ENCODE measurements at places on chromosomes 5 and 9.

DNA sequence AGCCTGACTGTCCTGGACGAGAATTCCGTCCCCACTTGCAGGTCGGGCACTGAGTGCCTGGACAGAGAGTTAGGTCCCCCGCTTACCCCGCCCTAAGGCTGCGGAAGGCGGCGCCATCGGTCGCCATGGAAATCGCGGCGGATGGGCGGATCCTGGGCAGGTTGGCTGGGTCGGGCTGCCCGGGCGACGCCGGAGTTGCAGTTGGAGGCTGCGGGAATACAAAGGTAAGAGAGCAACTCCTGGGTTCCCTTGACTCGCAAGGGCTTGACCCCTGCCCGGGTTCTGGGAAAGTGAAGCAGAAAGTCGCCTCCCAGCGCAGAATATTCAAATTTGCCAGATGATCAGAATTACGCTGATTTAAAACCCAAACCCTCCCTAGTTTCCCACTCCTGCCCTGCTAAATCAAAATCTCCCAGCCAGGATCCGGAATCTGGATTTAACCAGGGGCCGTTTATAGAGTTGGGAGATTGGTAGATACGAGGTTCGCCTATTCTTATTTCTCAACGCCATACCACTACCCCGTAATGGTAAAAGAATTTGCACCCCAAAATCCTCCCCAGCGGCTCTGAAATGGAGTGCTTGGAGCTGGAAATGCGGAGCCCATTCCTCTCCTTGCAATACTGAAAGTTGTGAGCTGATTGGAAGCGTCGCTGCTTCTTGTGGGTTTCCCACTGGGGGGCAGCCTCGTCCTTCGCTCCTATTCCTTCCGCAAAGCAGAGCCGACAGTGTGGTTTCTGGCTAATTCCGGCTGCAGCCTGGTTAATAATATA, 156.4 kb upstream of the RASEF start:
- no peak for DNase-seq

DNA sequence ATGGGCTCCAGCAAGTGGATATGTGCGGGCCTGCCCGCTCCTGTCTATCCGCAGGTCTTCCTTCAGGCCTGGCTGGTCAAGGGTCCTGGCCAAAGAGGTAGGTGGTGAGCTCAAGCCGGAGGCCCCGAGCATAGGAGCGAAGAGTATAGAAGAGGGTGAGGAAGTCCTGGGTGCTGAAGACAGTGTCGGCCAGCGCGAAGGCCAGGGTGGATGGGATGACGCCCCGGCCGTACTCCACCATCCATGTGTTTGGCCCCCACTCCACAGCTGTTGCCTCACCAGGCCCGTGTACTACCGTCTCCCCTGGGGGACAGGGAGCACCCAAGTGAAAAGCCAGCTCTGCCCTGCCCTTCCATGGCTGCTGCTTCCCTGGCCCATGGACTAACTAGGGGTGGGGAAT, 2.0 kb downstream of the SIGMAR1 start:
- no peak for DNase-seq

GRCh38 chr5:52657247-52657645, 130.5 kb upstream of the ITGA1 start:
- DNase-seq: no peak

DNA sequence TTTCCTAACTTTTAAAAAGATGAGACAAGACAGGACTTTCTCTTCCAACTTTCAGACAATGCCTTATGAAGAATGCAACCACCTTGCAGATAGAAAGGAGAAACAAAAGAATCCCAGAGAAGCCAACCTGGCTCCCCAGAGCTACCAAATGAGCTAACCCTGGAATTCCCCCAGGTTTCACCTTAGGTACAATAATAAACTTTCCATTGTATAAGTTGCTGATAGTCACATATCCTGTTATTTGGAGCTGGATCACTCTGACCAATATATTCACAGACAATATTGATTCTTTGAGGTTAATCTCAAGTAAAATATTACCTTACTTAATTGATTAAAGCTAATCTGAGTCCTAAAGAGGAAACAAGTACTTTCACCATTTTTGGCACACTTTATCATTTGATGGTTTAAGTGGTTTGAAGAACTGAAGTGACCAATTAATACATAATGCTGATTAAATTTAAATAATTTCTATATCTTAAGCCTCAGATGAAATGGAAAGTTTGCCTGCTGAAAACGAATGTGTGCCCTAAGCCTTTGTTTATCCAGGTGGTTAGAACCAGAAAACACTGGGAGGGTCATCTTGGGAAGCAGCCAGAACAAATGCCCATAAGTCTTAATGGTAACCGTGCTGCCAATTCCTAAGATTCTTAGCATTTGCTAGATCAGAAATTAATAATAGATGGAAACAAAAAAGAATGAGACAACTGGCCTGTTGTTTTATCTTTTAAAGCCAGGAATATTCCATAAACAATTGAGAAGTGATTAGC, 159.6 kb upstream of the SLC12A2 start:
- DNase-seq: no peak

DNA sequence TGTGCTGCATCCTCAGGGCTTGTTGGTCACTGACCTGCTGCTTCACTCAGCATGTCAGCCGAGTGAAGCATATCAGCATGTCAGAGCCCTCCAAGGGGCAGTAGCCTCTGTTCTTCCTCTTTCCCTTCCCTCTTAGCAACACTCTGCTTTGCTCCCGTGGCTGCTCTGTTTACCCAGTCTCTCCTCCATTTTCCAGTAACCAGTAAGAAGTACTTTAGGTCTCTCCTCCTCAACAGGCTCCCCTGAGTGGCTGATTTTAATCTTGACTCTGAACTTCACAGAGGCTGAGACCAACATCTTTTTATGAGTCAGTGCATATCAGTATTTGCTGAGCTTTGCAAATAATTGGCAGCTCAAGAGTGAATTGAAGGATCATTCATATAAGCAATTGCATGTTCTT, 18.6 kb upstream of the ADRB2 start:
- no peak for DNase-seq

Measured in BJ (cell line).